Frontal cortex (tissue), 4 donors: ENCODE measurements at places on chromosomes 2 and 18. TPM values are rescaled to one million over a fixed set of nuclear protein-coding genes. Genes with fewer than 3 reads are reported as not detected.

TPO gene
- total RNA-seq = 0.41 TPM

ENOSF1 gene
- total RNA-seq = 2.0 TPM

CCBE1 gene
- total RNA-seq = 32.6 TPM

- DNase-seq = no peak
Measured at GRCh38 chr2:96907115-96908041, 37.5 kb upstream of the SEMA4C start.

DNA sequence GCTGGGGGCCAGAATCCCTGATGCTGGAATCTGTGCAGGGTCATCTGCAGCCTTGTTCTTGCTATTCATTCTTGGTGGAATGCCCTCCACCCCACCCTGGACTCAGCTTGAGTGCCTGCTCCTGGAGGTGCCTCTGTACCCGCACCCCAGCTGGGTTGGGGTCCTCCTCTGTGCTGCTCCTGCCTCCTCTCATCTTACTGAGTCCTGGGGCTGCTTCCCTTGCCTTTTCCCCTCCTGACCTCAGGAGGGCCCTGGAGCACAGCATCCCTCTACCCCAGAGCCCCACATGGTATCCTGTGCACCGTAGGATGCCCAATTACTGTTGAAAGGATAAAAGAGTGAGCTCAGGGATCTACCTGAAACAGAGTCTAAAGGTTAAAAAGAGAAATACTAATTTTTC lies 81.6 kb downstream of the CIB4 start:
- no peak for DNase-seq

- no peak for DNase-seq
Measured at GRCh38 chr2:35821675-35822074, 533.9 kb upstream of the CRIM1 start.

DNA sequence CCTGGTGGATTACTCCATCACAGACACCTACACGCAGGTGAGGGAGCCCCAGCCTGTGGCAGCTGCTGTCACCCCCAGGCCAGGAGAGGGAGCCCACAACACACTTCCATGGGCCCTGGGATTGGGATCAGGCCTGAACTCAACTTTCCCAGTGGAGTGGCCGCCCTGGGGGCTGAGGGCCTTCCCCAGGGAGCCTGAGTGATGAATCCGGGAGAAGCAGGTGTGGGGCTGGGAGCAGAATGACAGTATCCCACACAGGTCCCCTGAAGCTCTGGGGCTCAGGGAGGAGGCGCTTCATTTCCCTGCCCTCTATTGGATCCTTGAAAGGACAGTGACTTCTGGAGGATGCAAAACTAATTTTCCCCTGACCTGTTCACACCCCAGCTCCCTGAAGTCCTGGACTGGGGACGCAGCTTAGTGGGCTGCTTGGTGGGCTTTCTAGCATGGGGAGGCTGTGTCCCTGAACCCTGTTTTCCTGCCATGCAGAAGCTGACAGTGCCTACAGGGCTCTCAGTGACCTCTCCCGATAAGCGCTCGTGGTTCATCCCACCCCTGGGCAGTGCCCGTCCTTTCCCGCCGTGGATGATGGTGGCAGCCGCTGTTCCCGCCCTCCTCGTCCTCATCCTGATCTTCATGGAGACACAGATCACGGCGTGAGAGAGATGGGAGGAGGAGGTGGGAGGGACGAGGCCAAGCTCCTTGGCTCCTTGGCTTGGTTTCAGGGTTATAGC lies 11.0 kb downstream of the SLC4A3 start:
- no peak for DNase-seq

GRCh38 chr18:67072791-67073190 lies 443.7 kb downstream of the DSEL start:
- DNase-seq = no peak

DNA sequence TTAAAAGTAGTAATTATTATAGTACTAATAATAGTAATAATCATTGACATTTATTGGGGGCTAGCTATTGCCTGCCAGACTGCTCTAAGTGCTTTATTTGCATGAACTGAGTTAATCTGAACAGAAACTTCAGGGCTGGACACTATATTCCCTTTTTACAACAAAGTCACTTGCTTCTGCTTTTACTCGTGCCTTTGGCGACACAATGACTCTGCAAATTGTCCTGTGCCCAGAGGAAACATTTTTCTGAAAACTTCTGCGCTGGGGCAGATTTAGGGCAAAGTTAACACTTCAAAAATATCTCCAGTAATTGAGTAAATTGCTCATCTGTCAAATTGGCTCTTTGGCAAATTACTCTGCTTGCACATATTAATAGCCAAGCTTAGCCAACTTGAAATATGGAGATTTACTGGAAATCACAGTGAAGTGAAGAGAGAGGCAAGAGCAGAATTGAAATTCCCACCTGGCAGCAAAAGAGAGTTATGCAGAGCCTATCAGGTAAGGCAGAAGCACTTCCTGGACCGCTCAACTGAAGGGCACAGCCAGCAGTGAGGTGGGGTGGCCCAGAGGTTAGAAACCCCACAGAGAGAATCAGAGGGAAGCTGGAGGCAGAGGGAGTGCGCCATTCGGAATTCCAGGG lies 36.3 kb downstream of the BMP10 start:
- no peak for DNase-seq

GRCh38 chr18:25446972-25447371 lies 95.0 kb upstream of the ZNF521 start:
- DNase-seq = no peak

DNA sequence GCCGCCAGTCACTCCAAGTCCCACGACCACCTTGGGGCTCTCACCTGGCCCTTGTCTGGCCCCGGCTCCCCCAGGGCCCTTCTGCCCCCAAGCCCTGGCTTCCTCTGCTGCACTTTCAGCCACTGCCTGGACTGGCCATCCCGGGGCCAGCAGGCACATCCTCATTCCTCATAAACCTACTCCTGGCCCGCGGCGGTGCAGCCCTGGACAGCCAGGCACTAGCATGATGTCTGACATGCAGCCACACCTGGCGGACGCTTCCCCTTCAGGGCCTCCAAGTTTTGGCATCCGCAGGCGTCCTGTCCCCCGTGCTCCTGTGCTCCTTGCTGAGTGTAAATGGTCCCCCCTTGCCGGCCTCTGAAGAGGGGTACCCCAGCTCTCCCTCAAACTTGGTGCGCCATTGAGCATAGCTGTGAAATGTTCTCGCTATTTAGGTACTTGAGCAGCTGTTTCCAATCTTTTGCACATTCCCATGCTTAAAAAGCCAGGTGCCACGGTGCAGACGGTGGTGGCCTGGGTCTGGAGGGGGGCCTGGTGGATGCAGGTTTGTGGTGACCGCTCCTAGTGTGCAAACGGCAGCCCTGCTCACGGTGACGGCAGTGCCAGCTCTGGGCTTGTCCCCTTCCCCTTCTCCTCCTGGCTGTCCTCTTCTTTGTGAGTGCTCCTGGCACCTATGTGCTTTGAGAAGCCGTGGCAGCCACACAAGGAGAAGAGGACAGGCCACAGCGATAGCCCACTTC lies 123.8 kb downstream of the MBP start:
- DNase-seq = no peak
